ENCODE measurements at places on chromosomes 3 and 15. TPM values are rescaled to one million over a fixed set of nuclear protein-coding genes. Genes with fewer than 3 reads are reported as not detected.

PLA2G4D gene
- total RNA-seq: not detected

DAPK2 gene
- 3.9 TPM for total RNA-seq

TMEM108 gene
- 7.4 TPM for total RNA-seq

LDHAL6B gene
- total RNA-seq: not detected

PAK6 gene
- 20.0 TPM for total RNA-seq

SPATA12 gene
- total RNA-seq: 0.10 TPM

MKRN3 gene
- total RNA-seq: not detected

CASR gene
- total RNA-seq: 0.56 TPM

DNA sequence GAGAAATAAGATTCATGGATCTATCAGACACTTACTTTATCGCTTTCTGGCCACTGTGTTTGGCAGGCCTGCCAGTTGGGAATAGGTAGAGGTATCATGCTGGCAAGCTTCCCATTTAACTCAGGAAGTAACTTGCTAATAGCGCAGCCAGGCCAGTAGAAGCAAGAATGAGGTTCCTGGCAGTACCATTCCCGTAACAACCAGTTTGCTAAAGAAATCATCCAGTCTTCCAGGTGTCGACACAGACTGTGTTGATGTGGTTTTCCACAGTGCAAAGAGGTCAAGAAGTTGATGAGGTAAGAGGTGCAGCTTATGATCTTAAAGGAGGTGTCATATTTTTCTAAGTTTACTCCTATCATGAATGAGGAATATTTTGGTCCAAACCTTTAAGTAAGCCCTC is 46.2 kb downstream of the DPH6 start:
- no peak overlapping the region for H3K27ac ChIP-seq
- no peaks in the 10 kb centered on the region for H3K4me1 ChIP-seq
- no peaks in the 10 kb centered on the region for H3K27me3 ChIP-seq
- H3K36me3 ChIP-seq: no peaks in the 10 kb centered on the region
- H3K4me3 ChIP-seq: no peak overlapping the region

Data from GM23338 (cell line).